Activated naive CD8-positive, alpha-beta T cell treated with anti-CD3 and anti-CD28 coated beads, Interleukin-2, amount 50 U/mL, for 16 hours (primary cell): ENCODE measurements at places on chromosomes 1 and 21.

- DNase-seq = peak; percentile 16
Measured at GRCh38 chr1:201739492-201740085, 89.4 kb upstream of the IPO9 start.

GRCh38 chr1:225945564-225945963, 4.5 kb upstream of the LEFTY2 start:
- no peak for DNase-seq

DNA sequence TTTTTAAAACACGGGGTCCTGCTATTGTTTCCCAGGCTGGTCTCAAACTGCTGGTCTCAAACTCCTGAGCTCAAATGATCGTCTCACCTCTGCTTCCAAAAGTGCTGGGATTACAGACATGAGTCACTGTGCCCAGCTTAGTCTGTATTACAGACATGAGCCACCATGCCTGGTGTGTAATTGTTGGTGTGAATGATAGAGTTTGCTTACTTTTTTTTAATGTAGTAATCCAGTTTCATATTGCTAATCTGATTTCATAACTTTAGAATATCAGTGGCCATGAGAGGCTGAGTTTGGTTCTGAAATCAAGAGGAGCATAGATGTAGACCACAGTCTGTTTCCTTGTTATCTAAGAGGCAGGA, 3.4 kb downstream of the EPB41 start:
- DNase-seq = peak; percentile 6

DNA sequence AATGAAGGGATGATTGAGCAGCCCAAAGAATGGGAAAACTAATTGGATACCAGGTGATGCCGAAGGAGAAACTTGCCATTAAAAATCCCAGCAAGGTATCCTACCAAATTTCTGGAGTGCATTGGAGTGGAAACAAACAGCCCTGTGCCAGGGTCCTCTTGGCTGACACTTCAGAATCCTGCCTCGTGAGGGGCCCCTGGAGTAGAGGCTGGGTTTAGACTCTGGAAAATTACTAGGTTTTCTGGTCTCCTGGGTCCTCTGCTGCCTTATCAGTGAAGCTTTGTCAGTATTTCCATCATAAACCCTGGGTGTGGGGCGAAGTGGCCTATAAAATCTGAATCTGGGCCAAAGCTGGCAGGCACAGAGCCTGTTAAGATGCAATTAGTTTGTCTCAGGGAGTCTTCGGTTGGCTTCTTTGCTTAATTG, 289.2 kb upstream of the USP24 start:
- DNase-seq = no peak

DNA sequence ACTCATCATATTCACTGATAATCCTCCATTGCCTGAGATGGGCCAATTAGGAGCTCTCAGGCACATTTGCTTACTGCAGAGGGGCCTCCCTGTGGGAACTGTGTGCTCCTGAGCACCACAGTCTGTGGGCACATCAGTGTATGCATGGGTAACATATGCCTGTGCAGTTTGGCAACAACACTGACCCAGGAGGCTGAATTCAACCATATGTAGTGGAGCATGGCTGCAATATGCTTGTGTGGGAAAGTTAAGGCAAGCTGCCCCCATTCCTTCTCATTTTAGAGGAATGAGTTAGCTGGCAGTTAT, 11.8 kb upstream of the FMOD start:
- no peak for DNase-seq

GRCh38 chr1:17315542-17316130, 7.6 kb downstream of the PADI4 start:
- no peak for DNase-seq

- DNase-seq = no peak
Measured at GRCh38 chr1:8862528-8862927, 16.0 kb downstream of the ENO1 start.

DNA sequence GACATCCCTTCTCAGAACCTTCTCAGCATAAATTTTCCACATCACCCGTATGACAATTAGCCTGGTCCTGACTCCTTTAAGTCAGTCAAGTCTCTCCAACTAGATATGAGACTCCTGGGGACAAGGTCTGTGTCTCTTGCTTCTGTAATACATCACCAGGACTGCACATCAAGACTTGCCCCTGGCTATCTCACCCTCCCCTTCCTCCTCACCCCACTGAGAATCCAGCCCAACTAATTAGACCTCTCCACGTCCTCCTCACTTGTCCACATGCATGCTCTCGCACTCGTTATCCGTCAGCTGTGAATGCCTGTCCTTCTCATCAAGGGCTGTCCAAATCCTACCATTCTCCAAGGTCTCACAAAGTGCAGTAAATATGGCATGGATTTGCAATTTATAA, 542.8 kb downstream of the PTPRU start:
- no peak for DNase-seq

DNA sequence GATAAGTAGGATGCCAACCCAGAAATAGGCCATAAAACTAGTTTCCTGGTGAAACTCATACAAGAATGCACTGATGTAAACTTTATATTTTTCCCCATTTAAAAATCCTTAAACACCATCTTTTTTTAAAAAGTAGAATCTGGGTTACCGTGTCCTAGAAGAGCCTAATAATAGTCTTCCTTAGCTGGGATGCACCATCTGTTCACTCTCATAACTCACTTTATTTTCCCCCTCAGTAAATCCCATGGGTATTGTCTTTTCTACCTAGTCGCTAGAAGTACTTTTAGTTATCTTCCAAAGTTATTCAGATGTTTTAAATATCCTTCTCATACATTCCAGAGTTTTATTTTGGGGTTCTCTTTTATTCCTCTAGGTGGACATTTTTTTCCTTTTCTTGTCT, 250.2 kb downstream of the PLA2G4A start:
- no peak for DNase-seq

GRCh38 chr1:154304664-154305337, 16.1 kb upstream of the AQP10 start:
- DNase-seq = no peak

GRCh38 chr1:9652379-9653209, 1.1 kb downstream of the PIK3CD start:
- no peak for DNase-seq

DNA sequence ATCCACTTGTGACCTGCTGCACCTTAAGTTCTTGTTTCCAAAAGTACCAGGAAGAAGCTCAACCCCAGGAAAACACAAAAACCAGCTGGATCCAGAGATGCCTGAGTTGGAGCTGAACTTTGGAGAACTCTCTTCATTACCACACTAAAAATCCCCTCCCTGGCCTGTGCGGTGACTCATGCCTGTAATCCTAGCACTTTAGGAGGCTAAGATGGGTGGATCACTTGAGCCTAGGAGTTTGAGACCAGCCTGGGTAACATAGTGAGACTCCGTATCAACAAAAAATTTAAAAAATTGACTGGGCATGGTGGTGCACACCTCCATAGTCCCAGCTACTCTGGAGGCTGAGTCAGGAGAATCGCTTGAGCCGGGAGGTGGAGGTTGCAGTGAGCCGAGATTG, 6.2 kb downstream of the MAP1LC3C start:
- DNase-seq = no peak

DNA sequence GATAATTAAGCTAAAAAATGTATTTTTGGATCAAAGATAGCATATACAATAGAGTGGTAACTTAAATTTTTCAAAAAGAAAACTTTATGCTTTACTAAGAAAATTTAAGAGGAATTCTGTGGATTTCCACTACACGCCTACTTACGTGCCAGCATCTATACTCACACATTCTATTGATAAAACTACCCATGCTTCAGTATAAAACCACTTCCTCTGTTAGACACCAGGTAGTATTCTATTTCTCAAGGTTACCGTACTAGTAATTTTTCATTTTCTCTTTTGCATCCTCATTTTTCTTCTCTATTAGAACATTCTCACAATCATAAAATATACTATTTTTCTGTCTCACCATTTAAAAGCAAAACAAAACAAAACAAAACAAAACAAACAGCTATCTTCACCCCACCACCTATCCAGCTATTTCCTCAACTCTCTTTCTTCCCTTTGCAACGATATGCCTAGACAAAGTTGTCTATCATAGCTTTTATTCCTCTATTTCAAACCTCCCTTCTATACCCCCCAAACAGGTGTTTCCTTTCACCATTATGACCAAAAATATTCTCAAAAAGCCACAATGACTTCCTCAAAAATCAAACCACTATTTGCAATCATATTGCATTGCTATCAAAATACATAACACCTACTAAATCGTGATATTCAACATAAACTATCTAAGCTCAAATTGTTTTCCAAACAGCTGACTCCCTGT, 1652.0 kb downstream of the MRPL39 start:
- DNase-seq = no peak

GRCh38 chr1:7869136-7869920, 16.5 kb upstream of the UTS2 start:
- no peak for DNase-seq

DNA sequence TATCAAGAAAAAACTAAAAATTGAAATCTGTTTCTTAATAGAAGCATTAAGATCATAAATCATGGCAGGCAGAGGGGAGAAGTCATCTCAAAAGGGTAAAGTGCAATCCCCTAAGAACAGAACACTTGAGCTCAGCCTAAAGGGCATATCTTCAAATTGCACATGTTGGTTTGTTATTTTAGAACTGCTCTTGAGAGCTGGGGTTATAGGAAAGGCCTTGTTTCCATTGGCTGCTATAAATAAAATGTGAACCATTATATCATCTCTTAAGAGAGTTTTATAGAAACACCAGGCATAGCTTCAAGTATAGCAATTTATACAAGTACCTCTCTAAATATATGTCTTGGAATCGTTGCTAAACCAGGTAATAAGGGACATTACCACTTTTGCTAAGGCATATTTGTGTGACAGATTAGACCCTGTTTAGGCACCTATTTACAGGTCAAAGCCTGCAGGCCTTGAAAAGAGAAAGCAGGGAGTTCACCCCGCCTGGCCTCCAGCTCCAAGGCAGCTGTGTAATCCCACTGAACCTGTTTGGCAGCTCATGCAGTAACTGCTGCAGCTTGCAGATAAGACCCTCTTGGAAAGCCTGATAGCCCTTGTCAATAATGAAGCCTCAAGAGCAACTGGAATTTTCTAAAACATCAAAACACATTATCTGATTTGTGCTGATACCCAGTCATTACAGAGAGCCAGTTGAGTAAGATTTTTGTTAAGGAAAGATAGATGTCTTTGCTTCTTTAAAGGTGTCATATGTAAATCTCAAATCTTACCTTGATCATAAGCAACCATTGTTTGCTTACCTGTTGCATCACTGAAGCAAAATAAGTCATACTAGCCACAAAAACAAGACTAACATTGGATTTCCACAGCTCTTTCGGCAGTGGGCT, 24.2 kb upstream of the SYDE2 start:
- DNase-seq = no peak

GRCh38 chr1:231214918-231215680, 25.9 kb upstream of the GNPAT start:
- no peak for DNase-seq

DNA sequence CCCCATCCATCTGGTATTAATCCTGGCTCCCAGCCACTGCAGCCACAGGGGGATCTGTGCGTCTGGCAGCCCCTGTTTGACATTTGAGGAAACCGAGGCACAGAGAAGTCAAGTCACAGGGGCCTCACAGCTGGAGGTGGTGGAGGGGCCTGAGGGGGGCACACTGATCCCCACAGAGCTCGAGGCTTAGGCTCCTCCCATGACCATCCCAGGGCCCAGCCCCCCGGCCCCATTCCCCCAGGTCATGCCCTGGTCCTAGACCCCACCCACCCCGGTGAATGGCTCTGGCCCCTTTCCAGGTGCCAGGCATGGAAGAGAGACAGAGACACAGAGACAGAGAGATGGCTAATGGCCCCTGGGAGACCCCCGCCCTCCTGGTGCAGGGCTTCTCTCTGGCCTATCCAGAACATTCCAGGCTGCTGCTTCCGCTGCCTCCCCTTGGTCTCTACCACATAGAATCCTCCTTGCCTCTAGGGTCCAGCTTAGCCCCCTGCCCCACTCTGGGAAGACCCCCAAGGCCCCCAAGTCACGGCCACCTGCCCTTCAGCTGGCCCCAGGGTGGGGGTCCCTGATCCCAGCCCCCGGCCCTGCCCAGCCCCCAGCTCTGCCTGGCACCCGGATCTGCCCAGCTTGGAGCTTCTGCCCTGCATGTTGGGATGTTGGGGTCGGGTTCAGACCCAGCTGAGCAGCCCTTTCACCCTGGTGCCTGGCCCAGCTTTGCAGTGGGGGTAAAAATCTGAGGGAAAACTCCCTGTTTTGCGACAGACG, 29.2 kb upstream of the LRRC3 start:
- no peak for DNase-seq

DNA sequence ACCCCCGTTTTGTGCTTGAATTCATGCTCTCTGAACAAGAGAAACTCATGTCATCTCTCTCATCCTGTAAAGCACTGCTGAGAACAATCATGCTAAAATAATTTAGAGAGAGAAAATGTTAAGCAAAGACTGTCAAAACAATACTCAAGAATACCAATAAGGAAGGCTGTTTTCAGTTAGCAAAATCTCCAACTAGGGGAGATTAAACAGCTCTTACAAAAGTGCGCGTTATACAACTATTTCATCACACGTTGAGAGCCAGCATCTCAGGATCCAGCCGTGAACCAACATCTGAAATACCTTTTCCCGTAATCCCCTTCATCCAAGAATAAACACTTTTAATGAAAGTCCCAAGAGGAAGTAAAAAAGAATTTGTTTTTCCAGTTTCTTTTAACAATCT, 44.1 kb upstream of the KCNJ15 start:
- no peak for DNase-seq

- DNase-seq = no peak
Measured at GRCh38 chr1:156797212-156797871, 19.3 kb downstream of the SH2D2A start.

- no peak for DNase-seq
Measured at GRCh38 chr1:198268784-198269645, 112.2 kb downstream of the NEK7 start.

DNA sequence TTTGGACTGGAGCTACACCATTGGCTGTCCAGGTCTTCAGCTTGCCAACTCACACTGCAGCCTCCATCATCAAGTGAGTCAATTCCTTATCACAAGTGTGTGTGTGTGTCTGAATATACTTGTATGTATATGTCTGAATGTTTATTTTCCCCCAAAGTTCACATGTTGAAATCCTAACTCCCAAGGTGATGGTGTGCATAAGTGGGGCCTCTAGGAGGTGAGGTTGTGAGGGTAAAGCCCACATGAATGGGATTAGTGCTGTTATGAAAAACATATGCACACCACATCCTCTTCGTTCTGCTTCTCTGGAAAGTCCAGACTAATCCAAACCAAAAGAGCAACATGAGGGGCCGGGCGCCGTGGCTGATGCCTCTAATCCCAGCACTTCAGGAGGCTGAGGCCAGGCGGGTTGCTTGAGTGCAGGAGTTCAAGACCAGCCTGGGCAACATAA, 48.7 kb upstream of the LBR start:
- no peak for DNase-seq

GRCh38 chr1:95584315-95584714, 350.3 kb downstream of the RWDD3 start:
- no peak for DNase-seq

GRCh38 chr1:230279583-230279945, 146.6 kb downstream of the PGBD5 start:
- no peak for DNase-seq

- DNase-seq = no peak
Measured at GRCh38 chr1:221693087-221693486, 48.8 kb downstream of the DUSP10 start.
